ENCODE measurements at places on chromosomes 1 and 21. TPM values are rescaled to one million over a fixed set of nuclear protein-coding genes. Genes with fewer than 3 reads are reported as not detected.

DNA sequence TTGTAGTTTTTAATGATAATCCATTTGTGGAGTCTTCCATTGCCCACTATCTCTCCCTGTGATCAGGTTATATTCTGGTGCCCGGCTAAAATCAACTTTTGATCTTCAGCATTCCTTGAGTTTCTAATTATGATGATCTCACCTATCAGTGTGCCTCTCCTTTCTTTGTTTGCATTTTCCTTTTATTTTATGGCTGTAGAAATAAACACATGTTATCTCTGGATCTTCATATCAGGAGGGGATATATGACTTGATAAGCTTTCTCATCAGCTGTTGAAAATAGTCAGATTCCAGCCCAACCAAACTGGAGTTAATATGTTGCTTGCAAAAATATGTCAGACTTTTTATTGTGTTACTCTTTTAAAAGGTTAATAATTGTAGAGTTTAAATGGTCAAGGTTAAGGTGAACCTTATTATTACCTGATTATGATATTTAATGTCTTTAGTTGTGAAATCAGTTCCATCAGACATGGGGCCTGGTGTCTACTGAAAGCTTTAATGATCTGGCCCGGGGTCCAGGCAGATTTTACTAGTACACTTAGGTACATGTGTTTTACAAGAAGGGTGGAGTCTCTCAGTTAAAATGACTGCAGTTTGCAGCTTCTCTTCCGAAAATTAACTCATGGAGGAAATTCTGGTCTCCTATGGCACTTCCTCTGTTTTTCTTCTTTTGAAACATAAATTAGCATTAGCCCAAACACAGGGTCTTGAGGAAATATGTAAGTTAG lies 12.8 kb downstream of the KRTAP24-1 start:
- H3K4me3 ChIP-seq, result no peak overlapping the region
- no peaks in the 10 kb centered on the region for H3K4me1 ChIP-seq
- no peak for DNase-seq
- H3K27me3 ChIP-seq, result no peaks in the 10 kb centered on the region
- H3K36me3 ChIP-seq, result no peaks in the 10 kb centered on the region

GRCh38 chr1:19596065-19596713 lies 47.9 kb upstream of the NBL1 start:
- H3K4me1 ChIP-seq, result peaks cover 30% of the 10 kb centered on the region
- H3K36me3 ChIP-seq, result peaks cover 6% of the 10 kb centered on the region
- H3K4me3 ChIP-seq, result peak overlapping the region; percentile 90
- H3K27me3 ChIP-seq, result no peaks in the 10 kb centered on the region
- DNase-seq, result no peak

GRCh38 chr1:31373056-31373896 lies at the start of gene FABP3:
Gene FABP3 (minus strand): TSS chr1:31373076. CDS start chr1:31373014, 62 bp downstream.
- DNase-seq, result peak; percentile 33
- H3K27me3 ChIP-seq, result peaks cover 5% of the 10 kb centered on the region
- peaks cover 17% of the 10 kb centered on the region for H3K4me1 ChIP-seq
- H3K27ac ChIP-seq, result no peak within 1 kb of the TSS

DNA sequence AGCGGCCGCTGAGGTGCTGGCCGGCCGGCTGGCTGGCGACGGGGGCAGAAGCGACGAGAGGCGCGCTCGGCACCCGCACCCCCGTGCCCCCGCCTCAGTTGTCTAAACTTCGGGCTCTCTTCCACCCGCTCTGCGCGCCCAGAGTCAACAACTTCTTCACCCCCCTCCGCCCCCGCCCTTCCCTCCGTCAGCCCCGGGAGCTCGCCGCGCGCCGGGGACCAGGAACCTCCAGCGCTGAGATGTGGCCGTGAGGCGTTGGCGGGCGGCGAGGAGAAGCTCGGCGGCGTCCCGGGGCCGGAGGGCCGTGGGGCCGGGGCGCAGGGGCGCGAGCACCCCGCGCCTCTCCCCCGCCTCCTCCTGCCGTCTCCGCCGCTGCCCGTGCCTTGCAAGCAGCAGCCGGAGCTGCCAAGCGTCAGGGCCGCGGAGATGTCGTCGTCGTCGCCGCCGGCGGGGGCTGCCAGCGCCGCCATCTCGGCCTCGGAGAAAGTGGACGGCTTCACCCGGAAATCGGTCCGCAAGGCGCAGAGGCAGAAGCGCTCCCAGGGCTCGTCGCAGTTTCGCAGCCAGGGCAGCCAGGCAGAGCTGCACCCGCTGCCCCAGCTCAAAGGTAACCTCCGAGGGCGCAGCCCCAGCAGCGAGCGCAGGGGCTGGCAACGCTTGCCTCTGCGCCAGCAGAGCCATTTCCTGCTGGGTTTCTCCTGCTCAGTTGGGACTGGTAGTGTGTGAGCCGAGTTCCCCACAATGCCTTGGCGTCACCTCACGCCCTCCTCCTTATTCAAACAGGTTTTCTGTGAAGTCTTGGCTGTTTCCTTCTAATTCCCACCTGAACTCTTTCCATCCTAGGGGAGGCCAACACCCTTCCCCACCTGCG lies 710 bp downstream of the PPP2R5A start:
- H3K27ac ChIP-seq, result peak overlapping the region; percentile 90
- no peaks in the 10 kb centered on the region for H3K36me3 ChIP-seq
- peaks cover 35% of the 10 kb centered on the region for H3K4me1 ChIP-seq

GRCh38 chr1:224751624-224752311 lies 135.7 kb downstream of the CNIH3 start:
- H3K27ac ChIP-seq, result no peak overlapping the region
- H3K4me1 ChIP-seq, result no peaks in the 10 kb centered on the region
- no peaks in the 10 kb centered on the region for H3K36me3 ChIP-seq
- DNase-seq, result no peak

MFSD2A gene
- total RNA-seq, result 3.9 TPM

- no peak overlapping the region for H3K27ac ChIP-seq
- no peak overlapping the region for H3K4me3 ChIP-seq
- no peak for DNase-seq
- no peaks in the 10 kb centered on the region for H3K36me3 ChIP-seq
Observed at GRCh38 chr1:232937741-232938375, 12.6 kb upstream of the NTPCR start.

DNA sequence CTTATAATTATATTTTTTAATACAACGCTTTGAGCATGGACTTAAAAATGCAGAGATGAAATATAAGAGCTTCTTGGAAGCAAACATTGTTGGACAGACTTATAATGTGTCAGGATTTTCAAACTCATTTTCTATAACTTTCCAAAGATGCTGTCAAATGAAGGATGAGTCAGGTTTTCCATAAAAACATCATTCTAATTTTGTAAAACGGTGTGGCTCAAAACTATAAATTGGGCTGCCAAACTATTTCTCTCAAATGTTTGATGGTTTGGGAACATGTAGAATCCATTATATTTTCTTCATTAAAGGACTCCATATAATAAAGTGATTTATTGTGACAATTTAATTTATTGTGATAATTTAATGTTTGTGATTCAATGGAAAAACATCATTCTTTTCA lies 511.2 kb downstream of the USP25 start:
- H3K27ac ChIP-seq, result no peak overlapping the region
- H3K4me3 ChIP-seq, result no peak overlapping the region
- no peaks in the 10 kb centered on the region for H3K4me1 ChIP-seq
- no peaks in the 10 kb centered on the region for H3K36me3 ChIP-seq

GRCh38 chr1:183165456-183165855 lies 20.6 kb upstream of the LAMC2 start:
- H3K27me3 ChIP-seq, result no peaks in the 10 kb centered on the region
- H3K27ac ChIP-seq, result no peak overlapping the region
- no peaks in the 10 kb centered on the region for H3K4me1 ChIP-seq
- H3K36me3 ChIP-seq, result no peaks in the 10 kb centered on the region
- no peak overlapping the region for H3K4me3 ChIP-seq

DNA sequence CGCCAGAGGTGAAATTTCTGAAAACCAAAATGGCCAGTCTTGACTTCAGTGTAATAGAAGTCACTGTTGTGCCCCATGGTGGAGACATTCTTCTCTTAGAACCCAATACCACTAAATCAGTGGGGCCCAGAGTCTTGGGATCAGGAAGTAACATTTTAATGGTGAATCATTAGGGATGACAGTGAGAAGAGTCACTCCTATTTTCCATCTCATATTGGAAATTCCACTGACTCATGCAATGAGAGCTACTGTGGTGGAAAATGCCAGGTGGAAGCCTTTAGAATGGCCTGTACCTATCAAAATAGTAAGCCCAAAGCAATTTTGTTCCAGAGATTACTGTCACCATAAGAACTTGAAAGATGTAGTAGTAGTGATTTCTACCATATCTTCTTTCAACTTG lies 20.6 kb upstream of the PPM1J start:
- no peak for DNase-seq
- no peaks in the 10 kb centered on the region for H3K27me3 ChIP-seq
- no peak overlapping the region for H3K27ac ChIP-seq
- H3K36me3 ChIP-seq, result no peaks in the 10 kb centered on the region
- H3K4me1 ChIP-seq, result peaks cover 4% of the 10 kb centered on the region

GJA9 gene
- not detected for total RNA-seq

TEX38 gene
- not detected for total RNA-seq

SPRR2E gene
- not detected for total RNA-seq

LRRC71 gene
- not detected for total RNA-seq

DNA sequence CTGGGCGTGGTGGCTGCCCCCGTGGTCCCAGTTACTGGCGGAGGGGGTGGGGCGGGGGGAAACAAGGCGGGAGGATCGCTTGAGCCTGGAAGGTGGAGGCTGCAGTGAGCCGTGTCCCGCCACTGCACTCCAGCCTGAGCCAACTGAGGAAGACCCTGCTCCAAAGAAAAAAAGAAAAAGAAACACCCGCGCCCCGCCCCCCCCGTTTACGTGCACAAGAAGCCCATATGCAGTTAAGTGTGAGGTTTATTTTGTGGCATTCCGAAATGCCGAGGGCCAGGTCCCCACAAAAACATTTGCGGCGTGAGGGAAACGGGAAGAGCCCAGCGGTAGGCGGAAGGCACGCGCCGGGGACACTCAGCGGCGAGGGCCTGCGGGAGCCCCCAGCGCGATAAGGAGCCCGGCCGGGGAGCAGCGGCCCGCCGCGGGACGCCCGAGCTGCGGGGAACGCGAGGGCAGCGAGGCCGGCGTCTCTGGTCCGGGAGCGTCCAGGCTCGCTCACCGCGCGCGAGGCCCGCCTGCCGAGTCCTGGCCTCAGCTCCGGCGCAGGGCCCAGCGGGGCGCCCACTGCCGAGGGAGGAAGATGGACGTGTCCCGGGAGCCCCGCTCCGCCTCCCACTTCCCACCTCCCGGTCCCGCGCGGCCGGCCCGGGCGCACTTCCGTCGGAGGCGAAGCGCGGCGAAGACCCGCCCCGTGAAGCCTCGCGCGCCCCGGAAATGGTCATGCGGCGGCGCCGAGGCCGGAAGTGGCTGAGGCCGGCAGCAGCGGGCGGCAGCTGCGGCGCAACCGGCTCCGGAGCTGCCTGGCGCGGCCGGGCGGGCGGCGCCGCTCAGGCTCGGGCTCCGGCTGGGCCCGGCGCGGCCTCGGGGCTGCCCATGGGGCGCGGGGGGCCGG lies at the start of gene TRAPPC10:
Gene TRAPPC10 (plus strand): TSS at position 731 of the 895 bp plus-strand sequence. CDS start 185 bp downstream, outside the sequence.
- H3K4me1 ChIP-seq, result peaks cover 33% of the 10 kb centered on the region
- no peaks in the 10 kb centered on the region for H3K27me3 ChIP-seq
- no peaks in the 10 kb centered on the region for H3K36me3 ChIP-seq
- H3K27ac ChIP-seq, result peak within 1 kb of the TSS; percentile 92
- H3K4me3 ChIP-seq, result peak within 1 kb of the TSS; percentile 71

DNA sequence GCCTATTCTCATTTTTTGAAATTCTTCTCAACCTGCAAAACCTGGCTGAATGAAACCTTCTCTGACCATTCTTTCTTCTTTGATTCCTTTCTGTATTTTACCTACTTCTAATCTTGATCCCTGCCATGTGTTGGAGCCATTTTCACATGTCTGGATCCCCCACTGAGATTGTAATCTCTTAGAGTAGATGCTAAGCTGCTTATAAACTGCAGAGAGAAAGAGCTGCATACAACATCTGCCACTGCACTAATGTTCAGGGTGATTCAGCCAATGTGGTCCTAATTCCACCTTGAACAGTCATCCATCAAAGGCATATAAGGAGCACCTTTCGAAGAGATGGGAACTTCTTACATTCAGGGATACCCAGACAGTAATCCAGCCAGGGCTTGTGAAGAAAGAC lies 16.2 kb upstream of the DAB1 start:
- no peaks in the 10 kb centered on the region for H3K27me3 ChIP-seq
- no peak for DNase-seq
- H3K4me1 ChIP-seq, result no peaks in the 10 kb centered on the region
- H3K36me3 ChIP-seq, result no peaks in the 10 kb centered on the region

- no peak for DNase-seq
- no peaks in the 10 kb centered on the region for H3K36me3 ChIP-seq
- no peak overlapping the region for H3K4me3 ChIP-seq
- no peaks in the 10 kb centered on the region for H3K27me3 ChIP-seq
Observed at GRCh38 chr1:203680765-203681164, 54.1 kb downstream of the ATP2B4 start.

GRCh38 chr1:46557403-46557802 lies 6.0 kb upstream of the KNCN start:
- peaks cover 17% of the 10 kb centered on the region for H3K36me3 ChIP-seq
- H3K4me1 ChIP-seq, result no peaks in the 10 kb centered on the region
- no peak for DNase-seq
- no peaks in the 10 kb centered on the region for H3K27me3 ChIP-seq
- no peak overlapping the region for H3K27ac ChIP-seq

GRCh38 chr21:26849428-26850115 lies 4.4 kb upstream of the ADAMTS1 start:
- H3K27me3 ChIP-seq, result peaks cover 26% of the 10 kb centered on the region
- H3K4me3 ChIP-seq, result no peak overlapping the region
- peak; percentile 20 for DNase-seq
- no peaks in the 10 kb centered on the region for H3K36me3 ChIP-seq
- peaks cover 23% of the 10 kb centered on the region for H3K4me1 ChIP-seq
- no peak overlapping the region for H3K27ac ChIP-seq

DNA sequence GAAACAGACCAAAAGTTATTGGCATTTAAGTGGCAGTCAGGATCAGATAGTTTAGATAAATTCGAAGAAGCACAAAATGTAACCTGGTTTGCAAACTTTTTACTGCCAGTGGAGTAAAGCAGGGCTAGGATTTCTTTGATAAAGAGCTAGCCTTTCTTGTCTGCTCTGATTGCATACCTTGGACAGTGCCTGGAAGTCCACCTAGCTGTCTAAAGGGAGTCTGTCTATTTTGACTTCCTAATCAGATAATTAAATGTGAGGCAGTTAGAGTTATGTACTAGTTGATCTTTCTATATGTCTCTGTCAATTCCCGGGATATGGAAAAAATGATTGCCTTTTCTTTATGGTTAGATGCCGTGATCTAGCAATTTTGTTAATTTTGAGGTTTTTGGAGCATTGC lies 4.1 kb downstream of the GPSM2 start:
- no peak overlapping the region for H3K4me3 ChIP-seq
- H3K27me3 ChIP-seq, result no peaks in the 10 kb centered on the region
- no peaks in the 10 kb centered on the region for H3K36me3 ChIP-seq
- H3K4me1 ChIP-seq, result peaks cover 12% of the 10 kb centered on the region

DNA sequence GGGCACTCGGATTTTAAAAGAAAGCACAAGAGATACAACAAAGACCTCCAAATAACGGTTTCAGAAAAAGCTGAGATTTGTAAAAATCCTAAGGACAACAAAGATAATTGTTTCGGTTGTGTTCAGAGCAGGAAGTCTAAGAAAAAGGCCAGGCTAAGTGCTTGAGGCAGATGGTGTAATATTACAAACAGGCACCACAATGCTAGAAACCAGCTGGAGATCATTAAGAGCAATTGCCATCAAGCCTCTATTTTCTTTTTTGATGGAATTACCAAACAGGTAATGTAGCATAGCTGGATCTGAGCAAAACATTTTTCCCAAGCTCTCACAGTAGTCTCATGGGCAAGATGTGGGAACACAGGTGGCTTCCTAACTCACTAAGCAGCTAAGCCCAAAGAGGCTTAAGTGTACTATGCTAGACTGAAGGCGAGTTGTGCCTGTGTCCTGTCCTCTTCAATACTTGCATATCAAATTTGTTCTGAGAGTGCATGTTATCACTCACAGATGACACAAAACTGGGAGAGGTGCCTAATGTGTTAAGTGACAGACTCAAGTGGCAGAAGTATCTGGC lies 161.6 kb downstream of the GLUL start:
- H3K36me3 ChIP-seq, result no peaks in the 10 kb centered on the region
- no peaks in the 10 kb centered on the region for H3K27me3 ChIP-seq
- H3K4me1 ChIP-seq, result no peaks in the 10 kb centered on the region
- no peak overlapping the region for H3K27ac ChIP-seq
- H3K4me3 ChIP-seq, result no peak overlapping the region

All from B cell (primary cell).